ENCODE measurements at places on chromosomes 2 and 18.

DNA sequence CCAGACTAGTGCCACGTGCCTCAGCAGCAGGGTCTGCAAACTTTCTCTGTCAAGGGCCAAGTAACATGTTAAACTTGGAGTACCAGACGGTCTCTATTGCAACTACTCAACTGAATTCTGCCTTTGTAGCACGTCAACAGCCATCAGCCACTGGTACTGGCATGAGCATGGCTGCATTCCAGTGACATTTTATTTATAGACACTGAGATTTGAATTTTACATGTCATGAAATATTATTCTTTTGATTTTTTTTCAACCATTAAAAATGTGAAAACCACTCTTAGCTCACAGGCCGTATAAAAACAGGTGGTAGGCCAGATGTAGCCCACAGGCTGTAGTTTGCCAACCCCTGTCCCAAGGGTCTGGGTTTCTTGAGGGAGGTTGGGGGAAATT, 199.7 kb downstream of the TPGS2 start:
- no peak for DNase-seq

DNA sequence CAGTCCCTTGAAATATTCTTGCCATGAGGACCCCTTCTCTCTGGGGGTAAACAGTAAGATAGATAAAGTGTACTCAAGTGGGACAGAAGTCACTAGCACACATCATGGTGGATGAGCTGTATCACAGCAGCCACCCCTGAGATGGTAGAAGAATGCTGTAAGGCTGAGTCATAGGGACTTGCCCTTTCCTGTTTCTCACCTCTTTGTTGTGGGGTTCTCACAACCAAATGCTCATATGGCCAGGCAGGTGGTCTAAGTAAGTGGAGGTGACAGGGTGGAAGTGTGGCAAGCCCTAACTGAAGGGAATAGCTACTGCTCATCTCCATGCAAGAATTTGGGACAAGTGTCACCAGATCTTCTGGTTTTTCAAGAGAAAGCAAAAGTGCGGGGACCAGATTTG, 202.7 kb upstream of the SLC14A2 start:
- DNase-seq = no peak

- no peak for DNase-seq
Observed at GRCh38 chr2:112583497-112584133, 794 bp upstream of the CHCHD5 start.

DNA sequence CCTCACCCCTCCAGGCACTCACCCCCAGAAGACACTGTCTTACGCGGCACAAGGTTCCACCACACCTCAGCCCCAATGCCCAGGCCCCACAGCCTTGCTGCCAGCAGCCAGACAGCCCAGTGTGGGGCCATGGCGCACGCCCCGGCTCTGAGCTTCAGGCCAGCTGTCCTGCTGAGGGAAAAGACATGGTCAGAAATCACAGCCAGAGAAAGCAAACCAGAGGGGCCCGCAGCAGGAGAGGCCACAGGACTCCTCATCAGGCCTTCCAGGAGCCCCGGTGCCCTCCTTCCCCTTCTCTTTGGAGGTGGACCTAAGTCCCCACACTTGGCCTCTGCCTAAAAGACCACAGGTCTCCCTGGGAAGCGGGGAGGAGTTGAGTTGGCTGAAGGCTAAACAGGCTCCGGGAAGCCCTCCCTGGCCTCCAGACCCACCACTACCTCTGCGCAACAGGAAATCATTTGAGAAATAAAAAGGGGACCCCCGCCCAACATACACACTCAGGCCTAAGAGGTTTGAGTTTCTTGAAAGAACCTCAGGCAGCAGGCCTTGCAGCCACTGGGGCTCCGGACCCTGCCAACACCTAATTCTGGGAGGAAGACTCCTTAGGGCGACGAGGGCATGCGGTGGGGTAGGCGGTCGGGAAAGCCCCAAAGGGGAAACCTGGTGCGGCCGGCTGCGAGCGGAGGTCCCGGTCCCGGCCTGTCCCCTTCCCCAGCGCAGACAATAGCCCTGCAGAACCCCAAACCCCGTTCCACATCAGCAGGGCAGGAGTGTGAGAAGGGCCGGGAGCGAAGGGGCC, 1.9 kb downstream of the SEMA4C start:
- no peak for DNase-seq

GRCh38 chr2:29761278-29761677, 160.1 kb downstream of the ALK start:
- DNase-seq = no peak

DNA sequence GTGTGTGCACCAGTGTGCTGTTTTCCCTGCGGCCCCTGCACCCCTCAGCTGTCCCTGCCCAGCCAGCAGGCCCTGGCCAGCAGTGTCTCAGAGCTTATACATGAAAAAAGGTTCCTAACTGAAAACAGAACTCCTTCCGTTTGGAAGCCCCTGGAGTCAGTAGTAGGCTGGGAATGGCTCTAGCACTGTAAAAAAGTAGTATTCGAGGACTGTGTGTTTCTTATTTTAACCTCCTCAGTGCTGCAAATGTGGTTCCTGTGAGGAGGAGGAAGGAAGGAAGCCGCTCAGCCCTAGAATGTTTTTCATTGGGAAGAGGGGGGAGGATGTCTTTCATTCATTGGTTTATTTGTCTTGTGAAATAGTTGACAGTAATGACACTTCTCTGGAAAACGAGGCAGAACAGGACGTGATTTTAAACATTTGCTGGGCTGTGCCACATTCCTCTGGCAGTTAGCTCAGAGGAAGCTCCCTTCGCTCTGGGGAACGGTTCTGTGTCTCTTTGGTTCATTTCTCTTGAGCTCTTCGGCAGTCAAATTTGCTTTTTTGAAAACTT, 103.5 kb downstream of the SPTBN1 start:
- DNase-seq = no peak

- DNase-seq = no peak
Observed at GRCh38 chr2:55096586-55096985, 46.3 kb upstream of the RTN4 start.

- DNase-seq = no peak
Observed at GRCh38 chr2:85674417-85674816, 6.4 kb upstream of the SFTPB start.

GRCh38 chr18:24397131-24397693, 412 bp downstream of the OSBPL1A start:
- no peak for DNase-seq

DNA sequence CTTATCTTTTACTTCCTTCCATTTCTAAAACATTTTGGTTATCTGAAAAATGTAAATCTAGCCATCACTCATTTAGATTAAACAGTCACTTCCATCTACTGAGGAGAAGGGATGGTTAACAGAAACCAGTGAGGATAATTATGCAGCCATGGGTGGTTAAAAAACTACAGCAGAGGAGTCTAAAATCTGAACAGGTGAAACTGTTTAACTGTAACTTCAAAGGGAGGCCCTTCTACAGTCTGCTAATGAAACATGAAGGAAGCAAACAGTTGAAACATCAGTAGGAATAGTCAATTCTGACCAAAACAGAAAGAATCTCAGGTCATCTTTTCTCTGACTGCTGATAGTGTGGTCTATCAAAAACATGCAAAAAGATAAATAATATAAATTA, 71.0 kb downstream of the DTNB start:
- no peak for DNase-seq

GRCh38 chr2:85744055-85744454, 9.7 kb upstream of the ATOH8 start:
- DNase-seq = no peak

GRCh38 chr2:173138962-173139361, 63.3 kb downstream of the MAP3K20 start:
- no peak for DNase-seq

- no peak for DNase-seq
Observed at GRCh38 chr2:211928201-211928600, 610.4 kb downstream of the ERBB4 start.

DNA sequence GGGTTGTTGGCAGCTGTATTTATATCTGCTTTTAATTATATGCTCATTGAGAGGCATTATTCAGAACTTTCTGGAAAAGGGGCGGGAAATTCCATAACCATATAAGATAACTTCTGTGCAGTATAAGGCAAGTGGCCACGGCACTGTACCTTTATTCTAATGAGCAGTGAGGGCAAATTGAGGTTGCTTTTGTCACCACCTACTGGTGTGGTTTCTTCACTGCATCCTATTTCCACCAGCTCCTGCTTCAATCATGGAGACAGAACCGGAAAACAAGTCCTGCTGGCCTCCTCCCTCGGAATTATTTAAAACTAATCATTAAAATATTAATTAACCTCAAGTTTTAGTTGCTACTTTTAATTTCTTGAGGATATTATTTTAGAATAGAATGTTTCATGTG, 759.4 kb downstream of the CBLN2 start:
- DNase-seq = no peak

DNA sequence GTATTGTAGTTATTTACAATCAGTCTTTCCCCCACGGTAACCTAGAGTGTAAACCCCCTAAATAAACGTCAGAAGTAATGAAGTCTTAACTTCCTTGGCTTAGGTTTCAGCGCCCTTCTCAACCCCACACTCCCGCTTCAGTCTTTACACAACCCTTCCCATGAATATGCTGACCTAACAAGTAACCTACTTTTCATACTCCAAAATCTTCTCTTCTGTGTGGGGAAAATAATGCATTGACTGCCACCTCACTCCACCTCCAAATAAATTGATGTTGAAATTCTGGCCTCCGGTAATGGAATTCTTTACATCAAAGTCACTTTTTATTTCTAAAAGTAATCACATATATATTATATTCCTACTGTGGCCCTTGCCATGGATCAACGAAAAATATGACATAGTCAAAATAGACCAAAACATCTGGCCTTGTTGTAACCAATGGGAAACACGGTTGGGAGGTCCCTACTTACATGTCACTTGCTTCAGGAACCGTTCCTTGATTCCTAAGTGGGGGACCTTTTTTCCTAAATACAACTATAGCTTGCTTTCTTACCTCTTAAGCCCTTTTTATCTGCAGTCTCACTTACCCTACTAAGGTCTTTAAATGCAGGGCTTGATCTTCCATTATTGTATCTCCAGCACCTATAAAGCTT, 961 bp downstream of the GEN1 start:
- no peak for DNase-seq

- no peak for DNase-seq
Observed at GRCh38 chr2:39154944-39155343, 34.1 kb upstream of the SOS1 start.

GRCh38 chr2:187875261-187876141, 321.3 kb upstream of the TFPI start:
- DNase-seq = no peak

DNA sequence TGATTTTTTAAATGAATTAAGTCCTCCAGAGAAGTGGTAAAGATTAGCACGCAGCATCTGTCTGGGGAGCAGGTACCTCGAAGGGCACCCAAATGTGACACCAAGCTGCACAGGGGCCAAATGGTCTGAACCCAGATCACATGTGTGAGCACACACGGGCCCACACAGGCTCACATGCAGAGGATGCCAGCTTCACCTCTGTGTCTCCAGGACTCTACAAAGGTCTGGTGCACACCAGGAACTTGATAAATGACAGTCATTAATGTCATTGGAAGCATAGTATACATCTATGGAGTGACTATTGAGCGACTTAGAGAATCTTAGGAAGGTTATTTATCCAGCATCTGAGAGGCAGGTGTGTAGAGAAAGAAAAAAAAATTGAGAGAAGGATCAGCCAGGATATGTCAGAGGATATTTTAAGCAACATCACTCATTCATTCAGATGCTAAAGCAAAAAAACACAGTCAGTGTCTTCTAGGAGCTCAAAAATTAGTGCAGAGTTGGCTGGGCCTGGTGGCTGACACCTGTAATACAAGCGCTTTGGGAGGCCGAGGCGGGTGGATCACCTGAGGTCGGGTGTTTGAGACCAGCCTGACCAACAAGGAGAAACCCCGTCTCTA, 23.2 kb downstream of the GYPC start:
- no peak for DNase-seq

DNA sequence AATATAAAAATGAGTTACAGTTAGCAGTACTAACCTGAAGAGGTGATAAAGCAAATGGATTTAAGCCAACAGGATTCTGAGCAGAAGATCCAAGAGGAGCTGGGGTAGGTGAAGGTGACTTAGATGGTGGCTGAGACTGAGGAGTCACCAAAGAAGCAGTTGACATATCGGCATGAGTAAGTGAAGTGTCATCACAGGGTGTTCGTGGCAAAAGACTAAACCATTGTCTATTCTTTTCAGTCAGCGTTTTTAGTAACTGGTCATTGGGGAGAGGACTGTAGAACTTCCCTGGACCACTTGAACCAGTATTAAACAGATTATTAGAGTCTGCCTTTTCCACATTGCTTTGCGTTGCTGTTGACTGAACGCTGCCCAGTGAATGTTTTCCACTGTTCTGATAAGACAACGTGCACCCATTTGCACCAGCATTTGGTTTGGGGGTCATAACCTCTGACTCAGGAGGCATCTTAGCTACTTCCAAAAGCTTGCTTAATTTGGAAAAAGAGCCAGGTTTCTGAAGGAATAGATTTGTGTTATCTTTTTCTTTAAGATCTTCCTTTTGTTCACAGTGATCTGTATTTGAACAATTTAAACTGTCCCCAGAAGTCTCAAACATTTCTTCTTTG, 63.3 kb upstream of the WDSUB1 start:
- no peak for DNase-seq

DNA sequence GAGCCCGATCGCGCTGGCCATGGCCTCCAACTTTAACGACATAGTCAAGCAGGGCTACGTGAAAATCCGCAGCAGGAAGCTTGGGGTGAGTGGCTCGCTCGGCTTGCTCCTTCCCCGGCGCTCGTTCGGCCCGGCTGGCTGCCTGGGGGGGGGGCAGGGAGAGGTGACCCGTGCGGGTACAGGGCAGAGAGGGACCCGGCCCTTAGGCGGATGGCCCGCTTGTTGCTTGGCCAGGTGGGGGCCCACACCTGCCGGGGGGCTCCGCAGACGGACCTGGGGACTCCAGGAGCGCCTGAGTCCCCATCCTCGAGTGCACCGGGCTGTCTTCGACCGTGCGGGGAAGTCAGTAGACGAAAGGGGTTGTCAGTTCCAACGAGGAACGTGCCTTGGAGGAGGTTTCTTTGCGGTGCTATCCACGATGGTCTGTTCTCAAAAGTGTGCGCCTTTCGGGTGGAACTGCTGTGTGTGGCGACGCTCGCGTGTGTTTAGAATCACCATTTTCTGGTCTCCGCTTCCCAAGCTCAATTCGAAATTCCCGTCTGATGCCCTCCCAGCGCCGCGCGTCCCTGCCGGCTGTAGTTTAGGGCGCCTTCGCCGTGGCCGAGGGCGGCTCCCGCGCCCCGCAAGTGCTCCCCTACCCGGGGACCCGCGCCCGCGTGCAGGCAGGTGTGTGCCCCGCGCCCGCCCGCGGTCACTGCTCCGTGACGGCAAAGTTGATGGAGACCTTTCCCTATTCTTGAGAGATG, 711 bp downstream of the DOK6 start:
- DNase-seq = no peak

DNA sequence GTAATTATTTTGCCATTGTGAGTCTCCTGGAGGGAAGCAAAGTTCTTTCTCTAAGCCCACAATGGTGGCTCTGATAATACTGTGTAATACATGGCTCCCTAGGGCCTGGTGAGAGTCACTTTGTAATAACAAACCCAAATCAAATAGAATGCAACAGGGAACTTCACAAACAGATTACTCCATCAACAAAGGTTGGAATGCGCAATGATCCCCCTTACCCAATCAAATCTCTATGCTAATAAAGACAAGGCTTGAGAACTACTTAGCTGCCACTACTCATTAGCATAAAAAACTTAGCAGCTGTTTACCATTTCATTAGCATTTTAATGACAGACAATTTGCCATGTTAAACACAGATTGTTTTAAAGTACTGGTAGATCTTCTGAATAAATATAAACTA, 285.6 kb upstream of the SESTD1 start:
- DNase-seq = no peak

Measured in GM12891 (cell line).